ENCODE measurements at places on chromosomes 7 and 10.

GRCh38 chr7:8435590-8436545, 2.5 kb downstream of the NXPH1 start:
- DNase-seq = no peak

DNA sequence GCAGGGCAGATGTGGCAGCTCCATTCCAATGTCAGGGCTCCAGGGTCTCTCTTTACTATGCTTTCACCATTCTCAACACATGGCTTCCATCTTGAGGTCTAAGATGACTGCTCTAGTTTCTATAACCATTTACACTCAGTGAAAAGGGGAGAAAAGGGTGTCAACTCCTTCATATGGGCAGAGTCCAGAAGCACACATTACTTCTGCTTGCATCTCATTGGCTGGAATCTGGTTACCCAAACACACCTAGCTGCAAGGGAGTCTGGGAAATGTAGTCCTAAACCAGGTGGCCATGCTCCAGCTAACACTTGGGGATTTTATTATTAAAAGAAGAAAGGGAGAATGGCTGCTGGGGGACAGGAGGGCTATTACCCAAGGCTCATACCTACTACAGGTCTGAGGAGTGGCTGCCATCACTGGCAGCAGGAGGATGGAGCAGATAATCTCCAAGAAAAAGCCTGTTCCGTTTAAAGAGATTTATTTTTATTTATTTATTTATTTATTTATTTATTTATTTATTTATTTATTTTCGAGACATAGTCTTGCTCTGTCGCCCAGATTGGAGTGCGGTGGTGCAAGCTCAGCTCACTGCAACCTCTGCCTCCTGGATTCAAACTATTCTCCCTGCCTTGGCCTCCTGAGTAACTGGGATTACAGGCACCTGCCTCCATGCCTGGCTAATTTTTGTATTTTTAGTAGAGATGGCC, 29.1 kb upstream of the LBX1 start:
- no peak for DNase-seq

DNA sequence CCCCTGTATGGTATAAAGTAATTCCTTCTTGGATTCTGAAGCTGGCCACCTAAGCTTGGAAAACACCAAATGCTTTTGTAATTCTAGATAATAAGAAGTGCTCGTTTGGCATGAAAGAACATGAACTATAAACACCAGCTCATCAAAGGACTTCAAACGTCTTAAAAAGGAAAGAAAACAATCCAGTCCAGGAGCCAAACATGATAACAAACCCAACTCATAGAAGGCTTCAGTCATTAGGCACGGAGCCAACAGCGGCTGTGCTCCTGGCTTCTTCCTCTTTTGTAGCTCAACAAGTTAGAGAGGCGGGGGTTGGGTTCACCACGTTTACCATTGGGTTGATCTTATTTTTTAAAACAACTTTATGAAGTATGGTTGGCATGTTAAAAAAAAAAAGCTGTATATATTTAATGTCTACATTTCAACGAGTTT, 56.4 kb upstream of the ECHDC3 start:
- no peak for DNase-seq

DNA sequence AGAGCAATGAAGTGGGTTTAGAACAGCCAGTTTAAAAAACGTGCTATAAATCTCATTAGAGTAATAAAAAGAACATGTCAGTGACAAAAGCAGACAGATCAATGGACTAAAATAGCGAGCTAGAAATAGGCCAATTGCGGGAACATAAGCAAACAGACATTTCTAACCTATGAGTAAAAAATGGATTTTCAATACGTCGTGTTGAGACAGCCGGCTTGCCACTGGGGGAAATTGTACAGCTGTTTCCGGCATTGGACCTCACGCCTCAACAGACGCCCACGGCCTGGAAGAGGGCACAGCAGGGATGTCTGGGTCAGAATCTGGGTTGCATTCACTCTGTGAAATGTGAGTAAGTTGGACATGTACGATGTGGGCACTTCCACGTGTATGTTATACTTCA, 92.9 kb downstream of the SVOPL start:
- no peak for DNase-seq

DNA sequence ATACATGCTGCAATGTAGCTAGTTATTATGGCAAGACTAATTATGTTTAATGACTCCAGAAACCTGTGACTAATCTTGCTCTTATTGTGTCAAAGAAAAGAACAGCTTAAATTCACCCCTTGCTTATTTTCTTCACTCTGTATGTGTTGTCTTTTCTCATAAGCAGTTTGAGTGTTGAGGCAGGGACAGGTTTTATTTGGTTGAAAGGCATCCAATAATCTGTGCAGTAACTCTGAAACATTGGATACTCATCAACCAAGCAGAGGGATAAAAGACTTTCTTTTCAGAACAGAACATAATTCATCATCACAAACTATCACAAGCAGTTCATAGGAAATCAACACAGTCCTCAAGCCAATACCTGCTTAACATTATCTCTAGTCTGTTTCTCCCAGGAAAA, 797.6 kb upstream of the MBL2 start:
- no peak for DNase-seq

GRCh38 chr10:86899670-86900276, 57.6 kb downstream of the MMRN2 start:
- DNase-seq = peak; percentile 65

GRCh38 chr10:124450783-124451057, 885 bp upstream of the NKX1-2 start:
- no peak for DNase-seq

GRCh38 chr10:75982611-75983369, 551.4 kb downstream of the LRMDA start:
- DNase-seq = no peak

DNA sequence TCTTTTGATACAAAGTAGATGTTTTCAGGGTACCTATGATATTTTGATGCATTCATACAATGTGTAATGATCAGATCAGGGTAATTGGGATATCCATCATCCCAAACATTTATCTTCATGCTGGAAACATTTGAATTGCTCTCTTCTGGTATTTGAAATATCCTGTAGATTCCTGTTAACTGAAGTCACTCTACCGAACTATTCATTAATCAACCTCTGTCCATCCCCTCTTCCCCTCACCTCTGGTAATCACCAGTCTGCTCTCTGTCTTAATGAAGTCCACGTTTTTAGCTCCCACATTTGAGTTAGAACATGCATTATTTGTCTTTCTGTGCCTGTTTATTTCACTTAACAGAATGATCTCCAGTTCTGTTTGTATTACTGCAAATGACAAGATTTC, 11.3 kb downstream of the MTG1 start:
- DNase-seq = no peak

GRCh38 chr7:27359181-27360125, 116.9 kb downstream of the EVX1 start:
- no peak for DNase-seq

DNA sequence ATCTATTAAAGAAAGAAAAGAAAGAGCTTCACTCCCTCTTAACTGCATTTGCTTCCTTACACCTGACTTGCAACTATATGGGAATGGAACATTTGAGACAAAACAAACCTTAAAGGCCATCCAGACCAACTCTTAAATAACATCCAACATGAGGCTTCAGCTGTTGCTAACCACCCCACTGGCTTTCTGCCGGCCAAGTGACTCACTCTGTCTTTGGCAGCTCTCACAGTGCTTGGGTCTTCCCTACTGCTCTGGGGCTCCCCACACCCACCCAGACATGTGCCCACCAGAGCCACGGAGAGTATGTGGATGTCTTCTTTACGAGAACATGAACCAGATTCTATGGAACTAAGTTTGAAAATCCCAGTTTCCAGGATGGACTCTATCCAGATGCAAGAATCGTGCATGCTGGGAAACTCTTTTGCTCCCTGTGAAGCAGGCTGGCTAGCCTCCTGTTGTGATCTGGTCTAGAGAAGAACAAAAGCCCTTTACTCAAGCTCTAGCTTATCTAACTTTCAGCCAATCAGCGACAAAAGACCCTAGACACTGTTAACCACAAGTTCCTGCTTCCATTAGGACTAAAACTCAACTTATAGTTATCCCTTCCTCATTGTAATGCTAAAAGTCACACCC, 245.7 kb downstream of the TCERG1L start:
- DNase-seq = peak; percentile 39

- DNase-seq = no peak
These were observed at the start of gene DNAJC12 for GRCh38 chr10:67837541-67838314. TSS of gene DNAJC12 (minus strand) at chr10:67838188. CDS start at chr10:67838011, 177 bp downstream.

DNA sequence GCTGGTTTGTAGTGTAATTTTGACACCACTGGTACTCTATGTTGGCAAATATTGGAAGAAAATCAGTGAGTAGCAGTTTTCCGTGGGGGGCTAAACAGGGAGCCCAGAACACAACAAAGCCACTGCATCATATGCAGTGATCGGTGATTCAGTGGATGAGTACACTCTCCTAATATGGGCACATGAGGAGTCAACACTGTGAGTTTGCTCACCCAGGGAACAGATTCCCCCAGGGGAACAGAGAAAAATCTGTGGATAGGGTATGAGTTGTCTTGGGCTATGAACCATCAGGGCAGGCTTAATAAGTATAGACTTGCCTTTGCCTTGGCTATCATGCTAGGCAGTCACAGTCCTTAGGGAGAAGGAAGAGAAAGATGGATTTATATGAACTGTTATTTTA, 227.7 kb upstream of the SEMA3E start:
- no peak for DNase-seq

- no peak for DNase-seq
These were observed 208.1 kb upstream of the TCF7L2 start for GRCh38 chr10:112741830-112742402.

- peak; percentile 66 for DNase-seq
These were observed 620 bp downstream of the SLK start for GRCh38 chr10:103967448-103968071.

DNA sequence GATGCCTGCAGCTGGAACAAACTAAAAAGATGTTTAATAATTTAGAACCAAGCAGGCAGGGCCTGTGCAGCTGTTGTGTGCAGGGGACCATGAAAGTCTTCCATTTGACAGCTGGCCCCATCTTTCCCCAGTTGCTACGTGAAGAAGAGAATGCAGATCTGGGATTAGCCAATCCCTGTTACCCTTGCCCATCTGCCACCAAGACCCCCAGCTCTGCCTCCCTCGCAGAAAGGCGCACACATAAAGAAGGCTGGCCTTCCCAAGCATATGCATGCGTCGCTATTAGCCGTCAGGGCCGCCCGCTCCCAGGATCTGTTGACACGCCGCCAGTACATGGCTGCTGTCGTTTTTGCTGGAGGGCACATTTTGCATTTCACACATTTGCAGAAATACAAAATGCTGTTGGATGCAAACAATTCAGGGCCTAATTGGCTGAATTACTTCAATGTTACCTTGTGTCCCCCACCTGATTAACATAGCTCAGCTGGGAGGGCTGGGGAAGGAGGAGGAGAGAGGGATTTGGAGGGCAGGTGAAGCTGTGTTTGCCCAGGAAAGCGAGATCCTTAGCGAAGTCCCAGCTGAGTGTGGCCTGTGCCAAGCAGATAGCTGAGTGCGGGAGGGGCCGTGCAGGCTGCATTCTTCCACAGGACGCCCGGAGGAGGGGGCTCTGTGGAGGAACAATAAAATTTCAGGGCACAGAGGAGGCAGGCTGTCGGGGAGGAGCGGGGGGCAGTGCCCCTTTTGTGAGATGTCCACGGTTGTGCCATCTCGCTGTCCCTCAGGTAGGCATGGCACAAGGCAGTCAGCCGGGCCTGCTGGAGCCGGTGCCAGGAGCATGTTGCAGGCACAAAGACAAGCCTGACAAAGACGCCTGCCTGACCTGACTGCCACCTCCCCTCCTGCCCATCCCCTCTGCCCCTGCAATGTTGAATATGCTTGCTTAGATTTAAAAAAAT, 443.0 kb upstream of the MKI67 start:
- peak; percentile 66 for DNase-seq

- no peak for DNase-seq
These were observed 300.7 kb downstream of the HDAC9 start for GRCh38 chr7:18796216-18796615.

- DNase-seq = no peak
These were observed 5.9 kb downstream of the PIK3CG start for GRCh38 chr7:106870983-106871410.

DNA sequence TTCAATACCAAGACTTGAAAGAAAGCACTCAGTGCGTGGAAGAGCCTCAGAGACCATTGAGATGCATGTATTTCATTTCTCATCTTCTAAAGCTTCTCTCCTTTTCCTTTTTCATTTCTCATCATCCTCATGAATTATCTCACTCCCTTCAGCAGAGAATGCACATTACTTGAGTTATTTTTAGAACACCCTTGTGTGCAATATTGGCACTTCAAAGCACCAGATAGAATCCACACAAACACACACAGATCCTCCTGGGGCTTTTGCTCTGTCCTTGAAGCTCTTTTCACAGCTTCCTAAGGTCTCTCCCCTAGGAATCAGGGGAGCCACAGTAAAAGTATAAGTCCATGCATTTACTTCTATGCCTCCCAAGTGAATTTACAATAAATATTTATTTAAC, 18.3 kb downstream of the DGKI start:
- no peak for DNase-seq

DNA sequence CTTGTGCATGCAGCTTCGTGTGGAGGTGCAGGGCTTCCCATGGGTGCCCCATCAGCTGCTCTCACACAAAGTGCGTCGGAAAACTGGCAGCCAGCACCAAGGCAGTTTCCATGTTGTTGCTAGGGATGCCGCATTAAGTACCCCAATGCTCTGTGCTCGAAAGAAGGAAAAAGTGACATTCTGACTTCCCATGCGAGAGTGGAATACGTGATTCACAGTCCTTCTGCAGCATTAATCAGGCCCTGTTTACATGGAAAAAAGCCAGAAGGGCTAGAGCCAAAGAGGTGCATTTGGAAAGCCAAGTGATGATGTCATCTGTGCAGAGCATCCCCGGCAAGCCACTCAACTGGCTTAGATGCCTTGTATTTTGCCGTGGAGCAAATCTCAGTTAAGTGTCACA, 258.3 kb downstream of the GATA3 start:
- no peak for DNase-seq

DNA sequence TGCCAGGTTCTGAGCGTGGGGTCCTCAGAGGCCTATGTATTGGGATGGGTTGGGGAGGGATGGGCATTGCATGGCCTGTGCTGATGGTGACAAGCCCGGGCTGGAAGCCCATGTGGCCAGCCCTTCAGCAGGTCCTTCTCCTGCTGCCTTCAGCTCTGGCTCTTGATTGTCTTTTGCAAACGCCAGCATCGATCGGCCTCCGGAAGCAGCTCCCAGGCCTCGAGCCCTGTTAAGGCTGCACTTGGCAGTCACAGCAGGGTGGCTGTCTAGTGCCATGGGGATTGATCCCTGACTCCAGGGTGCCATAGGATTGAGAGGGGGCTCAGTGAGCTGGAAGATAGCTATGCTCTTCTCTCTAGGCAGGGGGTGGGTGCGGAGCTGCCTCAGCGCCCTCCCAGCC, 51.4 kb downstream of the CDH23 start:
- DNase-seq = no peak

- no peak for DNase-seq
These were observed 44.8 kb downstream of the PRPF18 start for GRCh38 chr10:13631594-13631993.

GRCh38 chr7:75969704-75970498, 24.5 kb downstream of the TMEM120A start:
- no peak for DNase-seq

DNA sequence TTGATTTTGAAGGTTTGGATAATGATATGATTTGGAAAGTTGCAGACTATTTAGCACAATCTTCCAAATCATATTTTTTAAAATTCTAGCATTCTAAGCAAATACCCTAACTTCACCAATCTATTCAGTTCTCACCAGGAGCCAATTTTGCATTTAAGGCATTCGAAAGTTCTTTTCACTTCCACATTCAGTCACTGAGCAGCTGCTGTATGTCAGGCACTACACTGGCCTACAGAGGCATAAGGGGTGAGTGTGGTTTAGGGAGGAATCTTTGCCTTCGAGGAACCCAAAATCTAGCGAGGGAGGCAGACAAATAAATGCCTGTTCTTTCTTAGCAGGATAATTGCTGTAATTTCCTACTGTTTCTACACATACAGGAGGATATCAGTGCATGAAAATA, 10.7 kb upstream of the UCN3 start:
- no peak for DNase-seq

Measured in right forelimb (tissue), 1 donor.